ENCODE measurements at places on chromosomes 6 and 20.

DNA sequence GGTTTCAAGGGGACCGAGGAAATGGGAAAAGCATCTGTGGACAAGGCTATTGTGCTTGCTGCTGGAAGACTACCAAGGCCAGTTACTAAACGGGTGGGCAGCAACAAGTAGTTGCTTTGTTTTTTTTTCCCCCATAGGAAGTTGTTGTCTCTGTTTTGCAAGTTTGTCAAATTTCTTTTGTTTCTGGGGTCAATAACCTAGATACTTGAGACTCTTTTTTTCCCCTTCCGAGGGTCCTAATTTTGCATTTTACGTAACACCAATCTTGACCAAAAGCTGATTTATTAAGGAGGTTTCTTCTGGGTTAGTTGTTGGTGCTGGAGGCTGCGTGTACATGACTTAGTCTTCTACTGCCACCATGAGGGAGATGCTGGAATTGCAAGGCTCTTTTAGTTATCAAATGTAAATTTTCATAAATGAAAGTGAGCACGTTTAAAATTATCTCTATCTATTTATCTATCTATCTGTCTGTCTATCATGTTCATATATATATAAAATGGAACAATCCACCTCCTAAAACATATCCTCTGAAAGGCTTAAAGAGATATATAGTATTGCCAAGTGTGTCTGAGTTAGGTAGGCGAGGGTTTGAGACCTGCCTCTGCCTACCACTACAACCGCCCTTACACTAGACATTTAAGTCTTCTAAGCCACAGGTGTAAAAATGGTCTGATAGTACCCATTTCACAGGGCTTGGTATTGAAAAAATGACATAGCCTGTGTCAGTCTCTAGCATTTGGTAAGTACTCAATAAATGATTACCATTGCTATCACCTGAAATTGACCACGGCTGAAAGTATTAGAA is 60.2 kb downstream of the GCLC start:
- DNase-seq = peak; percentile 72

DNA sequence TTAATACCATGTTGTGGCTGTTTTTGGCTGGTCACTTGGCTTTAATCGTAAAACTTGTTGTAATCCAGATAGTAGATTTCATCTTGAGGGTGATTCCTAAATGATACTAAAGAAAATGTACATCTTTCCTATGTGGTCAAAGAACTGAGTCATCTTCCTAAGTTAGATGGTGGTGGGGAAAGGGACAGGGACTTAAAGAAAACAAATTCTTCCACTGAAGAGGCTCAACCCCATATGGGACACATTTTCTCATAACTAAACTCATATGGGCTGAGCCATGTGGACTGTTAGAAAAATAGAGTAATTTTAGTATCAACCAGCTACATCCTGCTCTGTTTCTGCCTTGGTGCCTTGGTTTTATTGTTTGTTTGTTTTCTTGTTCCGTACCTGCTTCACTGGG is 155.8 kb downstream of the TSHZ2 start:
- no peak for DNase-seq

DNA sequence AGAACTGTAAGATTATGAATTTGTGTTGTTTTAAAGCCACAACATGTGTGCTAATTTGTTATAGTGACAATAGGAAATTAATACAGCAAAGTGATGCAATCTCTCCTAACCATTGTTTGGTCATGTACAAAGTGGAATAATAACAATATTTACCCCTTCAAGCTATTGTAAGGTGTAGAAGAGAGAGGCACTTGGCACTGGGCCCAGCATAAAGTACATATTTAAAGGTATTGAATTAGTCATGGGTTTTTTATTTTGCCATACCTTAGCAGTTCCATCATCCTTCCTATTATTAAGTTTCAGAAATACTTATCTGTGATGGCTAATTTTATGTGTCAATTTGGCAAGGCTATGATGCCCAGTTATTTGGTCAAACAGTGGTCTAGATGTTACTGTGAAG is 322.4 kb upstream of the TSHZ2 start:
- DNase-seq = peak; percentile 21

GRCh38 chr6:15572296-15573016 is 90.4 kb downstream of the DTNBP1 start:
- no peak for DNase-seq

GRCh38 chr20:35575958-35576357 is 34.1 kb downstream of the ERGIC3 start:
- DNase-seq = no peak

- no peak for DNase-seq
These were observed 205.0 kb upstream of the RNF24 start for GRCh38 chr20:4220352-4220751.

DNA sequence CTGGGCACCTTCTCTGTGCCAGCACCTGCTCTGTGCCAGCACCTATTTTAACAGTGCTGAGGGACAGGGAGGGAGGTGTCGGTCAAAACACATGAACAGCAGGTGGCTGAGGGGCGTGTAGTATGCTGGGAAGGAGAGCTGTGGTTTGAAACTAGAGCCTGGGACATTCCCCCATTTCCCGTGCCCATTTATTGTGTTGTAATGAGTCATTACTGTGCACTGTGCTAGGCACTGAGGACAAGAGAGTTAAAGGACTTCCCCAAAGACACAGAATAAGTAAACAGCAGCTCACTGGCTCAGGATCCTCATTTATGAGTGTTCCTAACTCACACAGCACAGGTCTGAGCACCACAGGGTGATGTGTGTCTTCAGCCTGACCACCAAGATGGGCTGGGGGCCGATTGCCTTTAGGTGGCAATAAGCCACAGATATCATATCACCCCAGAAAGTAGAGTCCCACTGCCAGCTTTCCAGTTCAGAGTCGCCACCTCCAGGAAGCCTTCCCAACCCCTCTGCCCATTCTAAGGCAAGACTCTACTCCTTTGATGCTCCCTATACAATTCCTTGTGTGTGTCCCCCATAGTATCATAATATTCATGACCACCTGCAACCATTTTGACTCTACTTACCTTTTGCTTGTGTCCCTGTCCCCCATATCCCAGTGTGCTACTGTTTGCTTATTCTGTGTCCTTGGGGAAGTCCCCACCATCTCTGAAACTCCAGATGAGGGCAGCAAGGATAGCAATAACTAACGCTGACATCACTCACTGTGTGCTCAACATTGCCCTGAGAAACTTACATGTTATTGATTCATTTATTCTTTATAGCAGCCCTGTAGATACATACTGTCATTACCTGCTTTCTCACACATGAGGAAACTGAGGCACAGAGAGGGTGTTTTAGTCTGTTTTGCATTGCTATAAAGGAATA is 87.3 kb downstream of the TOX2 start:
- DNase-seq = no peak

GRCh38 chr6:143528164-143528811 is 16.8 kb upstream of the FUCA2 start:
- DNase-seq = no peak

DNA sequence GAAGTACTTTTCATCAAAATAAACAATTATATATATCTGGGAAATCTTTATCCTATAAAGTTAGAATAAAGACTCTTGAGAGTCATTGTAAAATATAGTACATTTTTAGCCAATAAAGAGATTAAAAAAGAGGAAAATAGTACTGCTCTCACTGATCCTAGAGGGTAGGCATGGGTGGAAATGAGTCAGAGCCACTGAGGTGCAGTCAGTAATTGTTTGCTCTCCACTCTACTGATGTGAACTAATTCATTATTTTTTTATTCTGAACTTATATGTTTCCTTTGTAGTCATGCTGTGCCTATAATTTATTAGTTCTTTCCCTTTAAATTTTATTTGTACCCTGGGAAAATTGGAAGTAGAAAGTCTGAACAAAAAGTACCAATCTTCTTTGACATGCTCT is 1359.4 kb upstream of the GJE1 start:
- no peak for DNase-seq

- DNase-seq = no peak
These were observed 8.5 kb downstream of the EEF1A2 start for GRCh38 chr20:63490416-63490815.

DNA sequence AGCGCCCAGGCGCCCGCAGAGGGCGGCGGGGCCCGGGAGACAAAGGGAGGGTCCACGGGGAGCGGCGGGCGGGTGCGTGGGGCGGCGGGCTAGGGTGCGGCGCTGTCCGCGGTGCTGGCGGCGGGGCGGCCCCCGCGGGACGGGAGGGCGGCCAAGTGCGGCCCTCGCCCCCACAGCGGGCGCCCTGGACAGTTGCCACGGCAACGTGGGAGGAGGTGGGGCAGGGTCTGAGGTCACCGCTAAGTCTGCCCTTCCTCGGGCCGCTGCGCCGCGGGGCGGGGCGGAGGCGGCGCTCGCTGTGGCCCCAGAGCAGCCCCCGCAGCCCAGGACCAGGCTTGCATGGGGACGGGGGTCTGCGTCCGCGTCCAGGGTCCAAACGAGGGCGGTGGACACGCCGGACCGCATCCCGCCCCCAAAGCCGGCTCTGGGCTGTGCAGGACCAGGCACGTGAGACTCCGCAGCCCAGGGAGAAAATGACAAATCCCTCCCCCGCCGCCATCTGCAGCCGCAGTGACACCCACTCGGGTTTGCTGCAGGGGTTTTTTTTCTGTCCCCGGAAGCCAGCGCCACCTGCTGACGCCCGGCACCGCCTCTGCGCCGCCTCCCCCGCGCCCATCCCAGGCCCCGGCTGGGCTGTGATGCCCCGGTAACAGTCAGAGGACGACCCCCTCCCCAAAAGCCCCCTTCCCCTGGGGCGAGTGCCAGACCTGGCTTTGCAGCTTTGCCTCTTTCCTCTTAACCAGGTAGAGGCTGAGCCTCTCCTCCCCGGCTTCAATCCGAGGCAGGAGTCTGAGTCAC is 36.8 kb downstream of the YTHDF1 start:
- DNase-seq = peak; percentile 77

- DNase-seq = no peak
These were observed 1.7 kb upstream of the WFDC2 start for GRCh38 chr20:45467861-45468260.

DNA sequence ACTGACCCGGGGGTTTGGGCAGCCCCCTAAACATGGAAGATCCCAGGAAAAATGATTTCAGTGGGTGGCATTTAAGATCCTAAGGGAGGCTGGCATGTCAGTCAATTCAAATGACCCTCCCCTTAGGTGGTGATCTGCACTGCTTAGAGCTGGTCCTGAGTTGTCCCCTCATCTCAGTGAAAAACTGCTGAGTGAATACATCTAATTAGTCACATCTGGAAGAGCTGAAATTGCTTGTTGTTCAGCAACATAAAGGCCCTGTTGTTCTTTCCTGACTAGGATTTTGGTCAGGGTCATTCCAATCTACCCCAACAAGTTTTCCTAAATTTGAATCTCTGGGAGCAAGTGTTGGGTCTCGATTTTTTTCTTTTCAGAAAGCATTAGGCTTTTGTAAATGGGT is 126.4 kb downstream of the LCA5 start:
- DNase-seq = no peak

DNA sequence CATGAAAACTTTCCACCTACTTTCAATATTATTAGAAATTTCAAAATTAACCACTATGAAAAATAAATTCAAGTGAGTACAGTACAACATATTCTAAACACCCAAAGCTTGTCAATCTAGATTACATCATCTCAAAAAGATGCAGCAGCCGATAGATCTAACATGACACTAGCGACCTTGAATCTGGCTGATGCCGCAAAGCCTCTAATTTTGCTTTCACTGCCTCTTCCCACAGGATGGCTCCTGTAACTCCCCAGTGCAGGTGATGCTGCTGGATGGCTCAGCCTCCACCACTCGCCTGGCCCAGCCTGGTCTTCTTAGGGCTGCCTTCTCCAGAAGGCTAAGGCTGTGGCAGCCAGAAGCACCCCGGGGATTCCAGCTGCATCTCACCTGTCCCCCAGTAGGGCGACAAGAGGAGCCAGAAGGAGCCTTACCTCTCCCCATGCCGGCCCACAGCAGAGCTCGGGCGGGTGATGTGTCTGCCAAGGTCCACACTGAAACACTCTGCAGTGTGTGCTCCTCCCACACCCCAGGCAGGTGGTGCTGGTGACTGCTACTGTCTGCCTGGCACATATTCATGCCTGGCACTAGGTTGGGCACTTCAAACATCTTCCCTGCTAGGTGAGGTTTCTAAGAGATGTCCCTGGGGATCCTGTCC is 82.1 kb downstream of the SLC23A2 start:
- peak; percentile 22 for DNase-seq
